Fibroblast of skin of left quadriceps (primary cell): ENCODE measurements at places on chromosomes 12 and 14.

GRCh38 chr12:81597928-81598604, 161.1 kb downstream of the PPFIA2 start:
- DNase-seq, result no peak

- DNase-seq, result no peak
Observed at GRCh38 chr14:55129086-55129427, at the start of gene LGALS3. Gene LGALS3 (plus strand): TSS chr14:55129252. CDS start chr14:55137374, 8,122 bp downstream.

DNA sequence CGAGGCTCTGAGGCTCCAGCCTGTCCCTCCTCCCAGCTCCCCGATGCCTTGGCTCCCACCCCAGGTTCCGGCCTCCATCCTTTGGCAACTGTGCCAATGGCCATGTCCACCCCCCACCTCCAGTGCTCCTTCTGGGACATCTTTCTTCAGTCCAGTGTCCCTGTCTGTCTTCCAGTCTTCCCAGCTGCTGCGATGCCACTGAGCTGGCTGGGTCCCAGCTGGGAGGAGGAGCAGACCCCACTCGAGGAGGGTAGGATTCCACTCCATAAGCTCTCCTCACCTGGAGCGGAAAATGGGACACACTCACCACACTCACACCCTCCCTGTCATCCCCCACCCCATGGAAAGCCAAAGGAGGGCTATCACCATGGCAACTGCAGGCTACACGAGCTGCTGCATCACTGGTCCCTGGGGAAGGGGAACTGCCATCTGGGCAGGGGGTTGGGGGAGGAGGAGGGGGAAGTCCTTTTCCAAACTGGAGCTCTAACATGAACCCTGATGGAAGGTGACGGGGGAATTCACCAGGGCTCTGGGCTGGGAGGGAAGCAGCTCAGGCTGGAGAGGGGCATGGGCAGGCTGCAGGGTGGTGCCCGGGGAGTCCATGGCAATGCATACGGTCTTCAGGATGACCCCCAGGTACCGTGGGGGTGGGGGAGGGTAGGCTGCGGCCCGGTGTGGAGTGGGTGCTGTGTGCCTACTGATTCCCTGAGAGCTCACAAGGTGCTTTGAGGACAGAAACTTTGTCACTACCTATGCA, 94.3 kb downstream of the LRRC74A start:
- DNase-seq, result no peak

DNA sequence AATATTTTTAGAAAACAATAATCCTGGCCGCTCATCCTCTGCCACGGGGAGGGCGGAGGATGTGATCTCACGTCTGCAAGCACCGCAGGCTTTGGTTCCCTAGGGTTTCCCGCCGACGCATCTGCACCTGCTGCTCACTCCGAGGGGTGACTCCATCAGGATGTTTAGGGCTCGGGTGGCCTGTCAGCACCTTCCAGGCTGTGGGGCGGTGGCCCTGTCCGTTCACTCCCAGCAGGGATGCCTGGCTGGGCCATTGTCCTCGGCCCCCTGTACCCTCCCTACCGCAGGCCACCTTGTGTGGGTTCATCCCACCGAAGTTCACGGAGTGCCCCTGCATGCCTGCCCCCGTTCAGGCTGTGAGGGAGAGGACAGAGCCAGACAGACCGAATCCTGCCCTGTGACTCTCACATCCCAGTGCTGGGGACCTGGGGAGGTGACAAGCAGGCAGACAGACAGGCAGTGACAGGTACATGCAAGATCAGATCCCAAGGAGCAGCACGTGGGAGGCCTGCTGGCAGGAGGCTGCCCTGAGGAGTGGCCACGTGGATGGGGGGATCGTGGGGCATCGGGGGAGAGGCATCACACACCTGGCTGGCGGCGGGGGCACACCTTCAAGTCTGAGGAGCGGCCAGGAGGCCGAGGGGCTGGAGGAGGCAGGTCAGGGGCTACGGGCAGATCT, 112.6 kb downstream of the ADGRD1 start:
- no peak for DNase-seq

GRCh38 chr12:132747896-132748295, 13.7 kb downstream of the ANKLE2 start:
- no peak for DNase-seq

GRCh38 chr14:61537563-61538463, 157.5 kb upstream of the HIF1A start:
- DNase-seq, result peak; percentile 80

- no peak for DNase-seq
Observed at GRCh38 chr12:131458048-131458374, 252.9 kb upstream of the SFSWAP start.

DNA sequence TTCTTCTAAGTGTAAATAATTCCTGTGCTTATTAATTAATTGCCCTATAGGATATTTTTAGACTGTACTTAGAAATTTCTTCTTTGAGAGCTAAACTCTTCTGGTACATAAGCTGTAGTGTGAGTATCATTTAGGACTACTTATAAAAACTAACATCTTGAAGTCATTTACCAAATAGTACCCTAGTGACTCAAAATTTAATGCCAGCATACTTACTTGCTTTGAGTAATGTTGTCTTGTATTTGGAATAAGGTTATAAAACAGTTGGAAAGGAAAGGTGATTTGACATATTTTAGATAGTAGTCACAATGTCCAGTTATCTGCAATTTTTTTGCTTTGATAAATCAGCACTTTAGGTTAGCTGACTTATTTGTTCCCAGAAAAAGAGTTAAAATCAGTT, 39.1 kb downstream of the SPATA7 start:
- DNase-seq, result peak; percentile 33

GRCh38 chr12:41407232-41407799, 219.2 kb downstream of the PDZRN4 start:
- no peak for DNase-seq

- DNase-seq, result no peak
Observed at GRCh38 chr14:103854822-103855733, 7.7 kb upstream of the PPP1R13B start.

- DNase-seq, result peak; percentile 2
Observed at GRCh38 chr12:102879144-102879763, 37.8 kb downstream of the PAH start.

DNA sequence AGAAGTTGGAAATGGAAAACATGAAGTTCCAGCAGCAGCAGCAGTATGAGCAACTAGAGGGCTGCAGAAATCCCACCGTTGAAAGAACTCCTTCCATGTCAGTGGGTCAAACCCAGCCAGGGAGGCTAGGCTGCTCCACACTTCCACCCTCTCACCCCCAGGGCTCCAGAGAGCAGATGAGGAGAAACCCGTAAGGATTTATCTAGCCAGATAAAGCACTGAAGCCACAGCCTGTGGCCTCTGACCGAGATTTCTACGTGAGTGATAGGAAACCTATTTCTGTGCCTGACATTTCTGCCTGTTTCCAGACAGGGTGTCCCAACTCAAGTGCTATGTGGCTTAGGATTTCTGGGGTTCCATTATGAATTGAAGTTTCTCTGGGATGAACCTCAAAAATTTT, 100.0 kb upstream of the EEA1 start:
- DNase-seq, result no peak

GRCh38 chr12:124388679-124389137, 93.8 kb downstream of the RFLNA start:
- DNase-seq, result peak; percentile 59

DNA sequence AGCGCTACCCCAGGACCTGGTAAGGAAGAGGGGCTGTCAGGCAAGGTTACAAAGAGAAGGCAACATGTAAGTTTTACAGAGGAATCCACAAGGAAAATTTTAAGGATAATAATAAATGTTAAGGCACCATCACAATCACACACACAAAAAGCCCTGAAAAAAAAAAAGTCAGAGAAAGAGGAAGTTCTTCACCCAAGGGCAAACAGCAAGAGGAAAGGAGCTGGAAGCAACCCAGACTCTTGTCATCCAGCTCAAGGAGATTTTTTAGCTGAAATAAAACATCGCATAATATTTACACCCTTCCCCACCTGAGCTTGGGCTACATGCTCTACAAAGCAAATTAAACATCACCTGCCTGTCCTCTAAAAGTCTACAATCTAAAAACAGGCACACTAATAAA, 9.5 kb downstream of the SPTB start:
- no peak for DNase-seq

DNA sequence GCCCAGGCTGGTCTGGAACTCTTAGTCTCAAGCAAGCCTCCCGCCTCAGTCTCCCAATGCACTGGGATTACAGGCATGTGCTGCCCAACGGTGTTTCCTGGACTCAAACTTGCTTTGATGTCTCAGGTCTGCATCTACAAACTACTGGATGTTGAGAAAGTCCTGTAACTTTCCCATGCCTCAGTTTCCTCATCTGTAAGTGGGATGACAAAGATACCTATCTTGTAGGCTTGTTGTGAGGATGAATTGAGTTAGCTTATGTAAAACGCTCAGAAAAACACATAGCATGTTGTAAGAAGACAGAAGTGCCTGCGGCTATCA, 63.6 kb upstream of the NUDT4 start:
- DNase-seq, result no peak

DNA sequence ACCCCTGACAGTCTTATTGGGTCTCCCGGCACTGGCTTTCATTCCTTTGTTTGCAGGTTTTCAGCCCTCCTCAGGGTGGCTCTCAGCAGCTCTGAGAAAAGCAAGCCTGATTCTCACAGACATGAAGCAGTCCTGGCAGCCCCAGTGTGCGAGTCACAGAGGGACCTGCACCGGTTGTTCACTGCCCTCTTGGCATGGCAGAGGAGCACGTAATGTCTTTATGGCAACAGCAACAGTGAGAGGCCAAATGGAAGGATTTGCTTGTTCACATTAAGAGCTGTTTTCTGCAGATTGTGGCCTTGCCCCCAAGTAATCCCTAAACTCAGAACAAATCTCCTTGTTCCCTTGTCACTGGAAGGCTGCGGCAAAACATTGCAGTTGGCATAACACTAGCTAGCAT, 3.4 kb downstream of the KCNA5 start:
- DNase-seq, result no peak

DNA sequence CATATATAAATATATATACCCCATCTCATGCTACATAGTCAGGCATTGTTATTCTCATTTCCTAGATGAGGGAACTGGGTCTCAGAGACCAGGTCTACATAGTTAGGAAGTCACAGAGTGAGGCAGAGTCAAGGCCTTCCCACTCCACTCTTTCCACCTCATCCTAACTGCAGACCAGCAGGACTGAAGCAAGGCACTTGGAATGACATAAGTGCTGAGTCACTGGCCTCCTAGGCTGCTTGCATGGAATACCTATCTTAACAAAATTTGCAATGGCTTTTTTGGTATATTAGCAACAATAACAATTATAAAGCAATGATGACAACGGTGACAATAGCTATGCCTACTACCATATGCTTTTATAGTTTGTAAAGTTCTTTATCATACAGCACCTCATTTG, 5.4 kb upstream of the ANO4 start:
- no peak for DNase-seq

DNA sequence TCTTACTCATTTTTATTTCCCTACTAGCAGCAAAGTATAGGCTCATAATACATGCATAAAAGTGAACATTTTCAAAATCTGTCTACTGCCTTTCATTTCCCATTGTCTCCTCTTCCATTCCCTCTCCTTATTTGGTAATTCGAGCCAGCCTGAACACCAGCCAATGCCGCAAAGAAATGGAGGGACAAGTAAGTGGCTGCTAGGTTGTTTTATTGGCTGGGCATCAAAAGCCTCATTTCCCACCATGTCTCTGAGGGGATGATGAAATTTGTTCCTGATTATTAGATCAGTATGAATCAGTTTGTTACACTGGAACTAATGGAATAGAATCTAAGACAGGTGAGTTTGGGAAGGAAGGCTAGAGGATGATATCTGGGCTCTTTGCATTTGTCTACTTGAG, 143.5 kb downstream of the KCNA5 start:
- no peak for DNase-seq
